MM.1S (cell line): ENCODE measurements at places on chromosomes 16 and 17.

DNA sequence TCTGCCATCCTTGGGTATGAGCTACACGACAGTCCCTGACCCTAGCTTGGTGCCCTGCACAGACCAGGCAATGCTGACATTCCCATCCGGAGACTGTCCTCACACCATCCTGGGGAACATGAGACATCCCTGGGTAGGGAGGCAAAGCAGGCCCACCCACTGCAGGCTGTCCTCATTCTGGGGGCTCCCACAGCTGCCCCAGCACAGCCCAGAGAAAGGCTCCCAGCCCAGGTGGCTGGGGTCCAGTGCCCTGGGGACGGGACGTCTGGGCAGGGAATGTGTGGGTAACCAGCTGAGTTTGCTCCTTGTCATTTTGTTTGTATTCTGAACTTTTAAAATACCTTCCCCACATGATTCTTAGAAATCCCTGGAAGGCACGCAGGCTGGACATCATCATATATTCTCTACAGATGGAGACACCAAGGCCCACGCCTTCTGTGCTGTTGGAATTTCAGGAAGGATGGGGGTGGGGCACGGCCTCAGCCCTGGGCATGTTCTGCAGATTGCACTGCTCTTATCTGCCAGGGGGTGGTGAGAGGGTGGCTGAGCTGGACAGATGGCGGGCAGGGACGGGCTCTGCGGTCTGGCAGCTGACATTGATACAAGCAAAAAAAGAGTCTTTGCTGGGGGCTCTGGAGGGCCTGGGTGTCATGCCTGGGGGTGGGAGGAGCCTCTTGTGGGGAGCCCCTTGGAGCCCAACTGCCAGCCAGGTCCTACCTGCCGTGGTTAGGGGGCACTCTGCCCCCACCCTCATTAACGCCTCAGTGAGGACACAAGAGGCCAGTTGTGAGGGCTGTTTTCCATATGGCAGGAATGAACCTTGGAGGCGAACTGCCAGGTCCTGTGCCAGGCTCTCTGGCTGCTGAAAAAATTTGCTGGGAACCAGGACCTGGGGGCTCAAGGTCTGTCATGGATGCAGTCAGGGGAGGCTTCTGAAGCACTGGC, 28.4 kb downstream of the LRRC75A start:
- no peak for DNase-seq

DNA sequence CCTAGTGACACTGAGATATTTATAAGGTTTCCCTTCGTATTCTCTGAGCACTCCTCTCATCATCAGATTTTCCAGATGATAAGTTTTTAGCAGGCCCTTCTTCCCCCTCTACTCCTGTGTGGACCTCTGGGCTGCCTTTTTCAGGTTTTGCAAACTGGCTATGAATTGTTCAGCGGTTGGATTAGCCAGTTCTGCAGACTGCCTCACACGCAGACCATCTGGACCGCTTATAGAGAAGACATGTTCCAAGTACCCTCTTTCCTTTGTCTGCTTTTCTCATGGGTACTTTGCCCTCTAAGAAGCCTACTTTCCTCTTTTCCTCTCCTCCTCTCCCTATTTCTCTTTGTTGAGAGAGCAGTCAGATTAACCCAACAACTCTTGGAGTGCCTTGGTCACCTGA, 111.6 kb downstream of the GRIN2A start:
- DNase-seq: no peak

GRCh38 chr17:50903604-50904517, 37.7 kb upstream of the TOB1 start:
- DNase-seq: no peak

DNA sequence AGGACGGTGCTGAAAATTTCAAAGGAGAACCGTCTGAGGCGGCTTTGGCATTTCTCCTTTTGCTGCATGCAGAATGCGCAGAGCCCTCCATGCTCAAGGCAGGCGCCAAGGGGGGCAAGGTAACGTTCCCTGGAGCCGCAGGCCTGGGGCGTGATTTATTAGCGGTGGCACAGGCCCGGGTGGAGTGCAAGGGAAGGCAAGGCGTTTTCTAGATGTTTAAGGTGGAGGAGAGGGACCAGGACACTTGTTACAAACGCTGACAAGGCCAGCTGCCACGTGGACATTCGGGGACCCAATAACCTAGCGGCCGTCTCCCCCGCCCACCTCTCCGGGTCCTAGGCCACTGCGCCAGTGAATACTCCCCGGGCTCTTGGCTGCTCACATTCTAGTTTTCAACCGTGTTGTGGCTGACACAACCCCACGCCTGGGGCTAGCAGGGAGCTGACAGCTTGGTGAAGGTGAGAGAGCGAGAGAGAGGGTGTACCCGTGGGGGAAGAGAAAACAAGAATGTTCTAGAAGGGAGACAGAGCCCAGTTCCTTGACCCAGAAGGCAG, 250.1 kb downstream of the C16orf95 start:
- no peak for DNase-seq

DNA sequence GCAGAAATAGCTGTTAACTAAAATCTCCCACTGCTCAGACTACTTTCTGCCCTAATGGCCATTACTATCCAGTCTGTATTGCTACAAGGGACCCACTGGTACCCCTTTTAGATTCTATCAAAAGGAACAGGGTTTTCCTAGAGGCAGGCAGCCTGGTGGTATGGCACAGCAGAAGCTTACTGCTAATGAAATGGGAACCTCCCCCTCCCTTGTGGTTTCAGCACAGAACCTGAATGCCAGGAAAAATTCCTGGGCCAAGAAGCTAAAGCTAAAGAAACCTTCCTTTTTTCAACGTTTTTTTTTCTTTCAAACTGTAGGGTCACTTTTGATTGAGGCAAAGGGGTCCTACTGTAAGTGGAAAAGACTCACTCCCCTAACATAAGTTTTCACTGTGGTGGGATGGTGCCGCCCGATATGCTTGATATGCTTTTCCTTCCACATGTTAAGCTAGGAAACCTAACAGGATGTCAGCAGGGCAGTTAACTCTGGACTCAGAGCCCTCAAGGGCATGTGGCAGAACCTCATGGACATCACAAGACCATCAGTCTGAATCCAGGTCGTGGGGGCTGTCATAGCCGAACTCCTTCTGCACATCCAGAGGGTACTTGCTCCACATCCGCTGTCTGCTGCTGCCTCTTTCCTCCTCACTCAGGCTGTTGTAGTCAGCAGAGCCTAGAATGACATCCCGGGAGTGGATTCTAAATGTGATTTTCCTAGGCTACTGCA, 9.8 kb downstream of the SLC7A6OS start:
- DNase-seq: no peak

GRCh38 chr16:84834403-84834772, 14.6 kb downstream of the CRISPLD2 start:
- no peak for DNase-seq

- no peak for DNase-seq
These were observed 2.6 kb downstream of the NHERF2 start for GRCh38 chr16:2029350-2029749.
